ENCODE measurements at places on chromosomes 6 and 20.
A peak's percentile ranks its signal among the peaks of the same experiment; 100 is the strongest.

GRCh38 chr6:43290905-43291355 is 7.1 kb upstream of the SLC22A7 start:
- DNase-seq: no peak

GRCh38 chr6:32271429-32271828 is 47.6 kb upstream of the NOTCH4 start:
- no peak for DNase-seq

GRCh38 chr6:164151161-164152120 is 736.9 kb downstream of the QKI start:
- DNase-seq: no peak

DNA sequence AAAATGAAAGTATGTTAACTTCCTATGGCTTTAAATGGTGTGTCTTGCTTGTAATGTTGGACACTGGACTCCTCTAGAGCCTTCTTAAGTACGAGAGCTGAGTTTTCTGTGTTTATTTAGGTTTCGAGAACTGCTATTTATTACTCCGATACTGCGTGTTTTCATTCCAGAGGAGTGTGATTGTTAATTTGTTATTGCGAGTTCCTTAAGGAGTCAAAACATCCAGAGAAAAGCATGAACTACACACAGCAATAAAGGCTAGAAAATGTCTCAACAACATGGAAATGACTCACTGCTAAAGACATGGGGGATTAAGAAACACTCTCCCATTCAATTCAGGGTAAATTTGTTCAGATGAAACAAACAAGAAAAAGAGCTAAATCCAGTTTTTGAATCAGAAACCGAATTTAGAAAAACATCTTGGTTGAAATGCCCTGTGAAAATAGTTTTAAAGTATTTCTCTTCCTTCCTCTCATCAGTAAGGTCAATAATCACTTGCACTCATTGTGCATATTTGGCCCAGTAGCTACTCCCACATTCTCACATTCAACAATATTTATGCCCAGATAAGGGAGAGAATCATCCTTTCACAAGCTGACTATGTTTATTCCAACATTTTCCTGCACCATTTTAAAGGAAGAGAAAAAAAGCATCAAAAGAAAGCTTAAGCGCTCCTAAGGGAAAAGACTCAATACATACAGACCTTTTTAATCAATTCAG is 36.0 kb downstream of the ATXN1 start:
- peak; percentile 39 for DNase-seq

- DNase-seq: no peak
These were observed 6.6 kb upstream of the GFRA4 start for GRCh38 chr20:3669710-3670367.

- DNase-seq: peak; percentile 5
These were observed 14.4 kb downstream of the SLC2A4RG start for GRCh38 chr20:63754008-63754407.

DNA sequence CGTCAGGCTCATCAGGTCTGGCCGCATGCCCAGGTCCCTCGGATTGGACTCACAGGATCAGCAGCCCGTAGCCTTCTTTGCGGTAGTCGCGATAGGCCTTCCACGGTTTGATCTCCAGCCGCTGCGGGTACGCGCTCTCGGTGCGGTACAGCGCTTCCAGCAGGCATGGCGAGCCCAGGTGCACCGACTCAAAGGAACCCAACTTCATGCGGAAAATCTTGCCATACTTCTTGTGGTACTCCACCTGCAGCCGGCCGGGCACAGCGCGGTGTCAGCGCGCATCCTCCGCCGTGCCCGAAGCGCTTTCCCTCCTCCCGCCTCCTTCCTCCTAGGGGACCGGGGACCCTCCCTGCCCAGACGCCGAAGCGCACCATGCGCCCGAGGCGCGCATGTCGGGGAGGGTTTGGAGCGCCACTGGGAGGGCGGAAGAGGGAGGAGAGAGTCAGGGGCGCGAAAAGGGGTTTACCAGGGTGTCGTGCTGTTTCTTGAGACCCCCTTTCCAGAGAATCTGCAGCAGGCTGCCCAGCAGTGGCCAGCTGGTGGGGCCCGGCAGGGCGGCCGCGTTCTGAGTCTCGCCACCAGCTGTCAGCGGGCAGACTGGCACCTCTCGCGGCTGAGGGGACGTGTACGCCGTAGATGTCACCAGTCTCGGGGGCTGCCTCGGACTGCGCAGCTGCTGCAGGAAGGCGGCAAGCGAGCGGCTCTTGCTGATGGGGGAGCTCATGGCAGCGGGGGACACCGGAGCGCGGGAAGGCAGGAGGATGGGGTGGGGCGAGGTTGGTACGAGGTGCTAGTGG is 732 bp downstream of the CYP24A1 start:
- DNase-seq: no peak
